ENCODE measurements at places on chromosomes 3 and 15.
A peak's percentile ranks its signal among the peaks of the same experiment; 100 is the strongest.

DNA sequence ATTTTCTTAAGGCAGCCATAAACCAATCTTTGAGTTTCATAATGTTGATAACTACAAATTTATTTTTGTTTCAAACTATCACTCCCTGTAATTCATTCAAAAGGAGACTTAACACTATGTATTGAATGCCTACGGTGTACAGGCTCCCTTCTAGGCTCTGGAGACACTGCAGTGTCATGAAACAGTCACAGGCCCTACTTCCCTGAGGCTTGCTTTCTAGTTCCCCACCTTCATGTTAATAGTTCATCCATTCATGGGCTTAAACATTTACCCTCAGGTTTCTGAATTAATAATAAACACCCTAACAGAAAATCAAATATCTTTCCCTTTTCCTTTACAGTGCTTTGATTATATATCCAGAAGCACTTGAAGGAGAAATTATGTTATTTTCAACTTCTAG lies 168.7 kb downstream of the CHL1 start:
- no peak for DNase-seq

GRCh38 chr3:194872669-194872977 lies 186.9 kb downstream of the FAM43A start:
- DNase-seq: peak; percentile 21

- DNase-seq: peak; percentile 4
Measured at GRCh38 chr3:189001559-189001958, 170.2 kb upstream of the TPRG1 start.

- no peak for DNase-seq
Measured at GRCh38 chr3:188646592-188646991, 492.6 kb downstream of the LPP start.

DNA sequence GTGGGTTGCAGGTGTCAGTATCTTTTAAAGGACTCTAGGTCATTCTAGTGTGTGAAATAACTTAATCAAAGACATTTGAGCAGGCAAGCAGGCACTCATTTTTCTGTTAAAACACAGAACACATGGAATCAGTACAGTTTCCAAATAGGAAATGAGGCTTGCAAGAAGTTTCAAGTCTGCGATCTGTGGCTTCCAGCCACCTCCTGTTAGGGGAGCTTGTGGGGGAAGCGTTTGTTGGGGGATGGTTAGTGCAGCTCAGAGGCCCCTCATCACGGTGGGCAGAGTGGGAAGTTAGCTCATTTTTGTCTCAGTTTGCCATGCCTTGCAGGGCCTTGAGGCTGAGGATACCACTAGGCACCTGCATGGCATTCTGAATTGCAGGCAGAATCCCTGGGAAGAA lies 59.9 kb downstream of the SLC6A11 start:
- DNase-seq: no peak

DNA sequence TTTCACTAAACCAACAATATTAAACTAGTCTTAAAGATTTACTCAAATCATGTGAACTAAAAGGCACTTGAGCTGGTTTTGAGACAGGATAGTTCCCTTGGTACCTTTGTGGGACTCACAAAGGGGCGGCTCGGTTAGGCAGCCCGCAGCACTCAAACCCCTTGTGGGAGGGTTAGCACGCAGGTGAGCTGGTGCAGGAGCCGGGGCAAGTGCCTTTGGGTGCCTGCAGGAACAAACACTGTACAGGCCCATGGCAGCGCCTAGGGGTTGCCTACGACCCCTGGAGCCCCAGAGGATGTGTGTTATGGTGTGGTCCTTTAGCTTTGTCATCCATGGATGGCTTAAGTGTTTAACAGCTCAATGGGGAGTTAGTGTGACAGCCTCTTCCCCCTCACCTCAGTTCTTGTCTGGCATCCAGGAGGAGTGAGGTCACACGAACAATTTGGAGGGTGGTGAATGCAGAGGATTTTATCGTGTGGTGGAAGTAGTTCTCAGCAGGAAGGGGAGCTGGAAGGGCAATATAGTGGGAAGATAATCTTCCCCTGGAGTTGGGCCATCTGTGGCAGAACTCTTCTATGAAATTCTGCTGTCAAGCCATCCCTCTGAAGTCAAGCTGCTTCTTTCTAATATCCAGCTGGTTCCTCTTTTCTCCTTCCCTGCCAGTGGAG lies 470.9 kb downstream of the RBMS3 start:
- no peak for DNase-seq

- DNase-seq: no peak
Measured at GRCh38 chr3:130748981-130749380, 2.4 kb upstream of the PIK3R4 start.

GRCh38 chr15:47720555-47720954 lies 3.2 kb downstream of the SEMA6D start:
- no peak for DNase-seq

DNA sequence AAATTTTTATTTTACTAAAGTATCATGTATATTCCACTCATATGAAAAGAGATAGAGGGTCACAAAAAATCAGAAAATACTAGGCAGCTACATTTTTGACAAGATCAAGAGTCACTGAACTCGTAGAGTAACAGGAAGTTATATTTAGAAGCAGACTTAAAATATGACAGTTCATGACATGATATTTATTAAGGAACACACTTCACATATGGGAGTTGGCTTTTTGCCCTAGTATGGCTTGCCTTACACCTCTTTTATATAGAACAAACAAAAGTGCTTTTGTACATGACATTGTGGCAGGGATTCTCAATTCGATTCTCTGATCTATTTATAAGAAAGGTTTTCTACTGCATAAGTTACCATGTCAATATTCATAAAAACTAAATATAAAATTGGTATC lies 80.1 kb upstream of the GBE1 start:
- no peak for DNase-seq

DNA sequence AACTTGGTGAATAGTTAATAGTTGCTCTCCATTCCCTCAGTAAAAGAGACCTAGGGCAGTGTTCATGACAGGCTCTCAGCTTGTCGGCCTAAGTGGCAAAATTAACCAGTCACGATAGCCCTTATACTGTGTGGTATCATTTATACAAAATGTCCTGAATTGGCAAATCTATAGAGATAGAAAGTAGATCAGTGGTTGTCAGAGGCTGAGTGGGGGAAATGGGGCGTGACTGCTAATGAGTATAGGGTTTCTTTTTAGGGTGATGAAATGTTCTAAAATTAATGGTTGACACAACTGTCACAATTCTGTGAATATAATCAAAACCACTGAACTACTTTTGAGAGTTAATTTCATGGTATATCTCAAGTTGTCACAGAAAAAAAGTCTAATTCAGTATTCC lies 20.9 kb downstream of the ARIH1 start:
- DNase-seq: no peak

DNA sequence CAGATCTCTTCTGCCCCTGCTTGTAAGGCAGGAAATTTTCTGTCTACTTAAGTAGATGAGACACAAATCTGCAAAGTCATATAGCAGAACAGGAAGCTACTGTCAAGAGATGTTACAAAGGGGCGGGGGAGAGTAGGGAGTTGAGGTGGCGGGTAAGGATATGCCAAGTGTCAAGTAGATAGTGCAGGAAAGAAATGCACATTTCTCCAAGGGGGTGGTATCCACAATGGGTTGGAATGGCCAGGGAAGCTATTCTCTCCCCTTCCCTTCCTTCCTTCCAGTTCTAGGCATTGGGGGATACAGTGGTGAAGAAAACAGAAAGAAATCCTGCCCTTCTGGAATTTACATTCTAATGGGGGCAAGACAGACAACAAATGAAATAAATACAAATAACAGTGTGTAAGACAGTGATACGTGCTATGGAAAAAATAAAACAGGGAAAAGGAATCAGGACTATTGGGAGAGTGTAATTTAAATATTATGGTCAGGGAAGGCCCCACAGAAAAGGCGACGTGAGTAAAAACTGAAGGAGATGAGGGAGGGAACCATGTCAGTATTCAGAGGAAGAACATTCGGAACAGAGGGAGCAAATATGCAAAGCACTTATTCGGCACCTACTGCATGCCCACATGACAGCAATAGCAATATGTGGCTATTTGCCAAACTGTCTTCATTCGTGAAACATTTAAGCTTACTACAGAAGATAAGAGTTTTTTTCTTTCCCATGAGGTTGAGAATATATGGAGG lies 42.8 kb upstream of the RNU6-1 start:
- no peak for DNase-seq

- no peak for DNase-seq
Measured at GRCh38 chr3:156747046-156747445, 72.7 kb downstream of the TIPARP start.

DNA sequence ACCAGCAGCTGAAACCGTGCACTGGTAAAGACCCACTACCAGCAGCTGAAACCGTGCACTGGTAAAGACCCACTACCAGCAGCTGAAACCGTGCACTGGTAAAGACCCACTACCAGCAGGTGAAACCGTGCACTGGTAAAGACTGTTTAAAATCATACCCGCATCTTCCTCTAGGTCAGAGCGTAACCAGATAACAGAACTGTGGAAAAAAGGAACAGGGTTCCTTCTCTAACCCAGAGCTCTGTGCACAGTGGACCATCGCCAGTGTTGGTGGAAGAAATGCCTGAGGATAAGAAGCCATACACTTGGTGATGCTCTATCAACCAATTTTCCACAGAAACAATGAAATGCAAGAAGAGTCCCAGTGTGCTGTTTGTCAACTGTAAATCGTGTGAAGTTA lies 243.4 kb downstream of the NTRK3 start:
- DNase-seq: no peak

DNA sequence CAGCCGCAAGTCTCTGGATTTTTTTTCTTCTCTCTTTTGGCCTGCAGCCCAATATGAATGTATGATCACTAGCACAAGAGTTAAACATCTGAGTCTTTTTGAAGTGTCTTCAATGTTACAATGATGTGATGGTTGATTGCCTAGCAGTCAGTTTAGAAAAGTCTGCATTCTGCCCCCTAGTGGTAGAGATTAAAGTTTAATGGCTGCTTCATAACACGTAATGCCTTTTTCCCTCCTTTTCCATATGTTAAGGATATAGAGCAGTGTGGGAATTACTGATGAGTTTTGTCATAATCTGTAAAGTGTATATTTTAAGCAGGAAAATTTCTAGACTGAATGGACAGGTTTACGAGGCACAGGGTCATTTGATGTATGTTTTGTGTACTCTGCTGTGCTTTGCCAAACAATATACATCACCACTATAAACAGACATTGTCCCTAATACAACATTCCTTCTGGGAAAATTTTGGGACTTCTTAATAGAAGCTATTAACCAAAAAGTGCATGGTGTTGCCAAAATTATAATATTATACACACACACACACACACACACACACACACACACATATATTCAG lies 1038.5 kb upstream of the NR2F2 start:
- DNase-seq: no peak

- no peak for DNase-seq
Measured at GRCh38 chr15:71939981-71940588, 129.7 kb downstream of the NR2E3 start.

DNA sequence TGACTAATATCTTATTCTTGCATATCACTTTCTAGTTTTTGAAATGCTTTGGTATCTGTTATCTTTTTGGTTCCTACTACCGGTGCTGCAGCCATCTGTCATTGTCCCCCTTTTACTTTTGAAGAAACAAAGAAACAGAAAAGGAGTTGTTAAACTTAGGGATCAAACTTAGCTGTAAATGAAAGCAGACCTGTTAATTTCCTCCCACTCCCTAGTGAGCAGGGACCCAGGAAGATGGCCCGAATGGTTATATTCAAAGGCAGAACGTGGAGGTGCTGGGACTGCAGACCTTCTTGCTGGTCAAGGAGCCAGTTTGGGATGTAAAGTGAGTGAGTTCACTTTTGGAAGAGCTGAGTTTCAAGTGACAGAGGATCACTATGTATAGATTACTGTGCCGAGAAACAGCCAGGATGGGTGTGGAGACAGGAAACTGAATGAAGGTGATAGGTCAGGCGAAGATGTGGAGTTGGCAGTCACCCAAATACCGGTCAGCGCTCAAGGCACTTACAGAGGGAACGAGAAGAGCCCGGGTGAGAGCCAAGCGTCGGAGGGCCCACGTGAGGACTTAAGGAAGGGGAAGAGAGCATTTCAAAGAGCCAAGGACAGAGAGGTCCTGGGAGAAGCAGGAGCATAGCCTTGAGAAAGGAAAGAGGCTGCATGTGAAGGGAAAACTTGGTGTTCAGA lies 20.1 kb downstream of the KBTBD8 start:
- DNase-seq: no peak

DNA sequence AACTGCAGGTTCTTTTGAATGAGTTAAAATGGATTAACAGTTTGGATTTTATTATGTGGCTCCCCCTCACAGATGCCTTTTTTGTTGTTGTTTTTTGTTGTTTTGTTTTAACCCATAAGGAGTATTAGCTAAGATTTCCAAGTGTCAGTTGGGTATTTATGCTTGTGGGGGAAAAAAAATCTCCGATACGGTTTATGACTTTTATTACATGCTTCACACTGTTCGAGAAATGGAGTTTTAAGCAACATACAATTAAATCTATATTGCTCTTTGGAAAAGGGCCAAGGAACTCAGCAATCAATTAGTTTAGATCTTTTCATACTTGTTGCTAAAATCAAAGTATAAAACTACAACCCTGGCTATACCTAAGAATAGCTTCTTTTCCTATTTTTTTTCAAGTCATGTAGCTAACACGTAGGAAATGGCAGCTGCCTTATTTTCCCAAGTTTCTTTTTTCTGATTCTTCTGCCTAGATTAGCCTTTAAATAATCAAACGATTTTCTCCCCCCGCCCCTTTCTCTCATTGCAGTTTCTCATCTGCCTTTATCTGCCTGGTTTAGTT lies 16.0 kb downstream of the NR2F2 start:
- no peak for DNase-seq

GRCh38 chr3:98809557-98809956 lies 46.4 kb downstream of the ST3GAL6 start:
- no peak for DNase-seq

DNA sequence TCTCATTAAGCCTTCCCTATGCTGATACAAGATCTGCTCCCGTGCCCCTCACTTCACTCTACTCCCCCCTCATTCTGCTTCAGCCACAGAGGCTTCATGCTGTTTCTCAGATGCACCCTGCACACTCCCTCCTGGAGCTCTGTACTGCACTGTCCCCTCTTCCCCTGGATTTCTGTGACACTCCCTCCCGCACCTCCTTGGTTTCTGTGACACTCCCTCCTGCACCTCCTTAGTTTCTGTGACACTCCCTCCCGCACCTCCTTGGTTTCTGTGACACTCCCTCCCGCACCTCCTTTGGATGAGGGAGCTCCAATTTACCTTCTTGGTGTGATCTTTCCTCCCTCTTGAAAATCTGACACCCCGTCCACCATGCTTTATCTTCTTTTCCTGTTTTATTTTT lies 28.2 kb downstream of the BDH1 start:
- DNase-seq: no peak

DNA sequence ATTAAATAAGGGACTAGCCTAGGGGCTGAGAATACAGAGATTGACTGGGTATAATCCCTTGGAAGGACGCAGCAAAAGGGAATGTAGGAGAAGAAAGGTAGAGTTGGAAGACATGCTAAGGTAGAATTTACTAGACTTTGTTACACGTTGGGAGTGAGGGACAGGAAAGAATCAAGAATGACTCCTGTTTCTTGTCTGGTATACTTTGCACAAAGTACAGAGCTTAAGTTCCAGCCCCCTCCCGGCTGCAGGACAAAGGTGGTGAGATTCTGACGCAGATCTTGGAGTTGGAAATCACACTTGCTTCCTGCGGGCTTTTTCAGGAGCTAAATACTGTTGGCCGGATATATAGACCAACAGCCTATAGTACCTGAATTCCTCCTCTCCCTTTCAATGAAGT lies 895 bp downstream of the HYKK start:
- no peak for DNase-seq

- DNase-seq: no peak
Measured at GRCh38 chr3:115322901-115323300, 175.8 kb upstream of the ZBTB20 start.
